AML-193 (cell line): ENCODE measurements at places on chromosomes 2 and 18.

GRCh38 chr2:39494784-39495251 lies 57.7 kb upstream of the MAP4K3 start:
- DNase-seq, result no peak

- no peak for DNase-seq
These were observed 195.7 kb downstream of the DOK6 start for GRCh38 chr18:69596345-69596744.

- DNase-seq, result no peak
These were observed 161.8 kb downstream of the CELF4 start for GRCh38 chr18:37403788-37404187.

GRCh38 chr2:223049356-223049755 lies 2.6 kb upstream of the KCNE4 start:
- no peak for DNase-seq

GRCh38 chr18:78123144-78123909 lies 856.3 kb upstream of the SALL3 start:
- DNase-seq, result no peak

- no peak for DNase-seq
These were observed 18.3 kb upstream of the NEDD4L start for GRCh38 chr18:58025733-58026132.

GRCh38 chr18:36867056-36867455 lies 38.1 kb downstream of the KIAA1328 start:
- DNase-seq, result no peak

GRCh38 chr18:35934891-35935290 lies 37.6 kb upstream of the RMP24 start:
- DNase-seq, result no peak

GRCh38 chr2:38116762-38117161 lies 40.8 kb upstream of the CYP1B1 start:
- DNase-seq, result no peak

DNA sequence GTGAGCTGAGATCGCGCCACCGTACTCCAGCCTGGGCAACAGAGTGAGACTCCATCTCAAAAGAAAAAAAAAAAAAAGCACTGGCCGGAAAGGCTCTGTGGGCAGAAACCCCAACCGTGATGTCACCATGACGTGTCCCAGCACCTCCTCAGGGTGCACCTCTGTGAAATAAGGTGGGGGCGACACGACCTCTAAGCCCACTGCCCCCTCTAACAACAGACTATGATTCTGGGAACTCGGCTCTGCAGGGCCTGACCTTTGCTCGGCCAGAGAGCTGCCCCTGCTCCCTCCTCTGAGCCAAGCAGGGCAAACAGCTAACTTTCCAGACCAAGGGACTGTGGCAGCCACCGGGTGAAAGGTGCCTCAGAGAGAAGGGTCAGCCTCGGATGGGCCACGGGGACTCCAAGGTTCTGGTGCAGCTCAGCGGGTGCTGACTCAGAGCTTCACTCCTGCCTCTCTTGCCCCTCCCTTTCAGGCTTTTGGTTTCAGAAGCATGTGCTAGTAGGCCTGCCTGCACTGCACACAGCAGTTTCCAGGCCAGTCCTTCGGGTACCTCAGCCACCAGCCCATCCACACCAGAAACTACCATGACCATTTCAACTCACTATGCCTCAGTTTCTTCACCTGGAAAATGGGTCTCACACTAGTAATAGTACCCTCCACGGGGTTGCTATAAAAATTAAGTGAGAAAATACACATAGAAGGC lies 8.0 kb downstream of the TMBIM1 start:
- DNase-seq, result no peak

DNA sequence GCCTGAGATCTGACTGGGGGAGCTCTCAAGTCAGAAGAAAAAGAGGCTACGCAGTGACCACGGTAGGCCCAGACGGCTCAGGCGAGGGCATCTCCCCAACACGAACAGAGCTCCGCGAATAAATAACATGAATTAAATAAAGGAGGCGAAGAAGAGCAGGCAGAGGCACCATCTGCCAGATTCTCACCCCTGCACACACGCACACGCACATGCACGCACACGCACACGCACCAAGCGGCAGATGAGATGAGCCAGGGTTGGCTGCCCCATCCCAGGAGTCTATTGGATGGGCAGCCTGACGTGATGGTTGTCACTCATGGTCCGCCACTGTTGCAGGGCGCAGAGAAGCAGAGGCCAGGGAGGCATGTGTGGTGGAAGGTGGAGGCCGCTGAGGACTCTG lies 50.4 kb upstream of the ASXL2 start:
- no peak for DNase-seq

DNA sequence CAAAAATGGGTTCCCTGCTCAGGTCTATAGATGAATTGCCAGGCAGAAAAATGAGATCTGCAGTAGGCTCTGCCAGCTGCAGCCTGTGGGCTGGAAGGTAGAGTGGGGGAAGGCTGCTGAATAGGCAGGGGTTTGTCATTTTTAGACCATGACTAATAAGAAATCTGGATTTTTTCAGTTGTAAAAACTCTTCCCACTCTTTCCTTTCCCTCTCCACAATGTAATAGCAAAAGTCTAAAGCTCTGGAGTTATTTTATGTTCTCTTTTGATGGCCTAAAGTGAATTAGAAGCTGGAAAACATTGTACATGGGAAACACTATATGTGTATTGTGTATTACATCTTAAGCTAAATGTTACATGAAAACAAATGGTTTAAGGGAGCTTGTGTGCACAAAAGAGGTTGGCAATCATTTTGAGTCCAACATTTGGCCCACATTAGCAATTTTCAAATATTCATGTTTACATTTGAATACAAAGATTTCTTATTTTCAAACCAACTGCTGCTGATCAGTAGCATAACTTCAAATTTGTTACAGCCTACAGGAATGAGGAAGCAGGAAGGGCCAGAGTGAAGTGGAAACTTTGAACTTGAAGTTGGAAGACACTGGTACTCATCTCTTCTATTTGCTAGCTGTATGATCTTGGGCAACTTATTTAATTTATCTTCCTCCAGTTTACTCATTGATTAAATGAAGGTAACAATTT lies 407.1 kb downstream of the SLC4A3 start:
- no peak for DNase-seq

DNA sequence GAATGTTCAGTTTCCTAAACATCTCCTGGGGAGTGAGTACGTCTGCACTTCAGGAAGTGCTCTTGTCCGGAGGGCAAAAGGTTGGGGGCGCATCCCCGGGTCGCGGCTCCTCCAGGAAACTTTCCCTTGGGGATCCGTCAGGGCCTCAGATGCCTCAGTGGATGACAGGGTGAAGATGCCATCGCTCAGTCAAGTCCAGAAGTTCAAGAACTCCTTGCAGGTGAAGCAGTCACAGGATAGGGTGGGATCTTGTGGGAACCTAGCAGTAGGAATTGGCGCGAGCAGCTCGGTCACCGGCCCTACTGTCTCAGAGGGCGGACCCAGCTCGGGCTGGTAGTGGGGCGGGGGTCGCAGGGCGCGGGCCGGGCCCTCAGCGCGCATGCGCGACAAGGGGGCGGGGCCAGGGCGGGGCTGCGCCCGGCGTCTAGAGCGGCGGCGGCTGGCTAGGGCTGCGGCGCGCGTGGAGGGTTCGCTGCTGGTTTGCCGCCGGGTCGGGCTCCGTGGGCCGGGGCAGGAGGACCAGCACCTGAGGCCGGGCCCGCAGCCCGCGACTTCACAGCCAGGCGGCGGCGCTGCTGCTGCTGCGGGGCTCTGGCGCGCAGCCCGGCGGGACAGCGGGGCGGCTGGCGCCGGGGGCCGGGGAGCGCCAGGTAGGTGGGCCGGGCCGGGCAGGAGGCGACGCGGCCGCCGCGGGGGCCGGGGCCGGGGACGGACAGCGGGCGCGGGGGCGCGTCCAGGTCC lies at the start of gene INPP4A:
Gene INPP4A (plus strand): TSS at position 423 of the 741 bp plus-strand sequence. CDS start 75,191 bp downstream, outside the sequence.
- DNase-seq, result peak; percentile 10

DNA sequence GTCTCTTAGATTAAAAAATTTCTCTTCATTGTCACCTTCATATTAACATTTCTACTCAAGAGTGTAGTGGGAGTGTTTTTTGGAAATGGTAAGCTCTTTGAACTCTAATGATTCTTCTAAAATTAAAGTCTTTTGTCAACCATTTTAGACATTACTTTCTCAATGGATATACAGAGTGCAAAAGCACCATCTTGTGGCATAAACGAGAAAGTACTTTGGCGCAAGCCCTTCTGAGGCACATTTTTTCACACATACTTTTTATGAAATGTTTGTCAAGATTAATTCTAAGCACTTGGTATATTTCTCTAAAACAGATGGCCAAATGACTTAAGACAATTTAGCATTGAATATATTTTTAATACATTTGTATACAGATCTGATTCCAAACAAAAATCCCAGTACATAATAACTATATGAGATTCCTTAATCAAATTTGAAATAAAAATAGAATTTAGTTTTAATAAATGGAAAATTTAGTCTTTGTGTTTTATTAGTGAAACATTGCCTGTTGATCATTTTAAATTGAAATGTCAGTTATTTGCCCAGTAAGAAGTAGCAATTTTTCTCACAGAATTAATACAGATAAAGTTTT lies 63.3 kb upstream of the GALNT5 start:
- DNase-seq, result peak; percentile 50

DNA sequence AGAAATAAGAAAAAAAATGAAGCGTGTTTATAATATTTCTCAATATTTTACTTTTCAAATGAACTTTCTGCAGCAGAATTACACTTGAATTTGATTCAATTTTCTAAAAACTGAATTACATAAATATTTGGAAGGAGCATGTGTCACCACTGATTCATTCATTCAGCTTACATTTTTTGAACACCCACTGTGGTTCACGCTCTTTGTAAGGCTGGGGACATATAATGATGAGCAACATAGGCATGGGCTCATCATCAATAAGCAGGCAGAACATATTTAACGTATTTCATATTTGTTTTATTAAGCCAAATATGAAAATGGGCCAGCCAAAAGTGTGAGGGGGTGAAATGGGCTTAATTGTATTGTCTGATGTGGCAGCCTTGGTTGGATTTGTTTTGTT lies 209.1 kb downstream of the CTNNA2 start:
- no peak for DNase-seq

GRCh38 chr2:160269803-160270570 lies 69.9 kb upstream of the ITGB6 start:
- DNase-seq, result no peak

GRCh38 chr2:106183101-106183696 lies 10.9 kb downstream of the UXS1 start:
- no peak for DNase-seq

- DNase-seq, result peak; percentile 9
These were observed 462.5 kb upstream of the FSHR start for GRCh38 chr2:49616800-49617199.

GRCh38 chr2:136932700-136933099 lies 167.4 kb downstream of the THSD7B start:
- peak; percentile 8 for DNase-seq

DNA sequence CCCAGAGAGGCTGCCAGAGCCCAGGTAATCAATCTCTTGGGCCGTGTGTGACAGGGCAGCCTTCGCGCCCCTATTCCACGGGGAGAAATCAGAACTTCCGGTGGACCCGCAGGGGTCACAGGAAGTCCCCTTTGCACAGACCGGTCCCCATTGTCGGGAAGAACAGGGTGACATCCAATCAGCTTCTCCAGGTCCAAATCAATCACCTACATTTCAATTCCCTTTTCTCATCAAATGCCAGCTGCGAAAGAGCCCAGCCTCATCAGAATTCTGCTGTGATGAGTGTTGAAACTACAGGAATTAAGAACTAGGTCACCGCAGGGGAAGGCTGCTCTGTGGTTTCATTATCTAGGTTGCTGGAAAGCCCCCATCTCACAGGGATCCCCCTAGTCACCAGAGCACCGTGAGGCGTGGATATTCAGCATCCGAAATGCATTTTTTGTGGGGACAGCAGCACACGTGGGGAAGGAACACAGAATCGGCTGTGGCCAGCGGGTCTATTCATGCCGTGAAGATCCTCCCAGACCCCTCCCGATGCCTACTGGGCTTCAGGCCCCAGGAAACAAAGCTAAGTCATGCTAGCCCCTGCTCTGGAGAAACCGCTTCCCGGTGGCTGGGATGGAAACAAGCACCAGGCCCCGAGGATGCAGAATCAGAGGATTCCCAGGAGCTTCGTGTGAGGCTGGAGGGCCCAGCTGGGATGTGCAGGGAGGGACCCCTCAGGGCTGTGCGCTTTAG lies 193.7 kb upstream of the ID2 start:
- no peak for DNase-seq

DNA sequence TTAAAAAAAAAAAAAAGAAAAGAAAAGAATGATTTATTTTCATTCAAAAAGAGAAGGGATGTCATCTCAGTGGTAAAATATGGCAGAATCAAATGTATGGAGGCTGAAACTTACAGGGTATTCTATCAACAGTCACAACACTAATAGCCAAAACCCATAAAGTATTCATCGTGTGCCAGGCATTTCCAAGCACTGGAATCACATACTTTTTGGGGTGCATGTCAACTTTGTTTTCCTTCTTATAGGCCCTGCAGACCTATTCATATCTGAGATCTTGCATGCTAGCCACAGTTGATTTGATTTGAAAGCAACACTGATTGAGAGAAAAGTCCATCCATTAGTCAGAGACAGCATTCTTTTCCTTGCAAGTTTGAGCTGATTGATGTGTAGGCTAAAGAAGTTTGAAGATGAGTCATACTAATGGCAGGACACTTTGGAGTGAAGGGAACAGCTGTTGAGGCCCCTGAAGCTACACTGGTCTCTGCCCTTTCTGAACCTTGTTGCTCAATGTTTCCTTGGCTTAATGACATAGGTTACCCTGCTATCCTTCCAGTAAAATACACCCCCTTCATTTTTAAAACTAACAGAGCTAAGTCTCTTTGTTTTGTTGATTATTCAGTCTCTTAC lies 22.0 kb downstream of the KATNAL2 start:
- no peak for DNase-seq

- no peak for DNase-seq
These were observed 21.7 kb upstream of the NRP2 start for GRCh38 chr2:205660521-205661124.

DNA sequence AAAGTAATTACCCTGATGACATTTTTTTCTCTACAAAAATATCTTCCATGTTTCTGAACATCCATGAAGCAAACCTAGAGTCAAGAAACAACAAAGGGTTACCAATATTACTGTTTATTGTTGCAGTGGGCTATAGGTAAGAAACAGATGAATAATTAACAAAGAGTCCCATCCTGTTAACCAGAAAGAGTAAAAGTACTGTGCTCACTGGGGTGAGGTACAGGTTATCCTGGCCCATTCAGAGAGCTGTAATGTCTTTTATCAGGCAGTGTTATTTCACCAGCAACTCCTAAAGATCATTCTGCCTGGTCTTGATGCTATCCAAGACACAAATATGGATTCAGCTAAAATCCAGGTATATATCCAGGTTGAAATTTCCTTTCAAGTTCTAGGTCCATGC lies 754.9 kb downstream of the SATB2 start:
- DNase-seq, result no peak
